ENCODE measurements at places on chromosomes 6 and 20.

DNA sequence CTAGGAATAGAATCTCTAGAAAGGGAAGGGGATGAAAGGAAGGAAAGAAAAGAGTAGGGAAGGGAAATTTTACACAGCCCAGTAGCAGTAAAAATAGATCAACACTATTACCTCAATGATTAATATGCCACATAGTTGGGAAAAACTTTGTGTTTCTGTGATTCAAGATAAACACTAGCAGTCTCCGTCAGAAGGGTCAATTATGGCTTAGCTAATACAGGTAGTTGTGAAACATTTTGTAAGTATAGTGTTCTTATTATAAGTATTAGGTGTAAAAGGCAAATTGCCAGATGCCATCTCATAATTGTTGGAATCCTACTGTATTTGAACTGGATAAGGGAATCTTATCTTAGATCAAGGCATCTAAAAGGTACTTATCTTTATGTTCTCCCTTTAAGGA lies 165.7 kb downstream of the MTFR2 start:
- no peak for DNase-seq

DNA sequence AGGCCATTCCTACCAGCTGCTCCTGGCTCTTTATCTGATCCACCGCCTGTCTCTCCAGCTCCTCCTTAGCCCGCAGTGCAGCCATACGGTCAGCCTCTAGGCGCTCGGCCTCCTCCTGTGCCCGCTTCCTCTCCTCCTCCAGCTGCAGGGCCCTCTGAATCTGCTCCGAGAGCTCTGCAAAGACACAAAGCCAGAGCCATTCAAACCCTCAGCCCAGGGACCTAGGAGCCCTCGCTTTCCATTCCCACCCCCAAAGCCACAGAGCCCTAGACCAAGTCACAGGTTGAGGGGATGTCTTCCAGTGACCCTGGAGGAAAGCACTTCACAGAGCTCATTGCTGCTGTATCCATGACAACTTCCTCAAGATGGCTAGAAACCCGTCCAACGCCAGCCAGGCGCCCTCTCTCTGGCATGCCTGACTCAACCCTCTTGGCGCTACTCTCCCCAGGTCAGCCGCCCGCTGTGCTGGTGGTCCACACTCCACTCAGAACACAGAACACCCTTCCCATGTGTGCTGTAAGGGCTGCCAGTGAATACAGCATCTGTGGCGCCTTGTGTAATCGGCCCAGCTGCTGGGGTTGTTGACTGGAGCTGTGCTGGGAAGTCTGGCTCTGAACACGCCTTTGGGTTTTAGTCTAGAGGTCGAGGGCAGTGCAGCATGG lies 49.3 kb downstream of the EZR start:
- no peak for DNase-seq

- no peak for DNase-seq
Observed at GRCh38 chr6:41286544-41287346, at the start of gene TREM1. Gene TREM1 (minus strand): TSS chr6:41286682. CDS start chr6:41286655, 27 bp downstream.

- peak; percentile 19 for DNase-seq
Observed at GRCh38 chr6:127554435-127555006, 22.5 kb upstream of the C6orf58 start.

DNA sequence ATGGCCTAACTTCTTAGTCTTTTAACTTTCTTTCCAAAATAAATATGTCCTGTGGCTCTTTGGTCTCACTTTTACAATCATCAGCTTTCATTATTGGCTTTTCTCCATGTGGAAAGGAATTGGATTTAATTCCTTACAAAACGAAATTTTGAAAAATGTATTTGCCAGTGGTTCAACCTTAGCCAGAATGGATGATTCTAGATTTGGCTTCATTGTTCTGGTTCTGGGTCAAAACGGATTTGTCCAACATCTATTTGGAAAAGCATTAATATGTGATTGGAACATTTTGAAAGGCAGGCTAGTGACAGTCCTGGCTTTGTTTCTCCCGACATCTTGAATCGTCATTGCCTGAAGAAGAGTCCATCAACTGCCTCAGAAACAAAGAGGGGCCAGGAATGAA lies 59.2 kb downstream of the TENT5A start:
- DNase-seq, result no peak

DNA sequence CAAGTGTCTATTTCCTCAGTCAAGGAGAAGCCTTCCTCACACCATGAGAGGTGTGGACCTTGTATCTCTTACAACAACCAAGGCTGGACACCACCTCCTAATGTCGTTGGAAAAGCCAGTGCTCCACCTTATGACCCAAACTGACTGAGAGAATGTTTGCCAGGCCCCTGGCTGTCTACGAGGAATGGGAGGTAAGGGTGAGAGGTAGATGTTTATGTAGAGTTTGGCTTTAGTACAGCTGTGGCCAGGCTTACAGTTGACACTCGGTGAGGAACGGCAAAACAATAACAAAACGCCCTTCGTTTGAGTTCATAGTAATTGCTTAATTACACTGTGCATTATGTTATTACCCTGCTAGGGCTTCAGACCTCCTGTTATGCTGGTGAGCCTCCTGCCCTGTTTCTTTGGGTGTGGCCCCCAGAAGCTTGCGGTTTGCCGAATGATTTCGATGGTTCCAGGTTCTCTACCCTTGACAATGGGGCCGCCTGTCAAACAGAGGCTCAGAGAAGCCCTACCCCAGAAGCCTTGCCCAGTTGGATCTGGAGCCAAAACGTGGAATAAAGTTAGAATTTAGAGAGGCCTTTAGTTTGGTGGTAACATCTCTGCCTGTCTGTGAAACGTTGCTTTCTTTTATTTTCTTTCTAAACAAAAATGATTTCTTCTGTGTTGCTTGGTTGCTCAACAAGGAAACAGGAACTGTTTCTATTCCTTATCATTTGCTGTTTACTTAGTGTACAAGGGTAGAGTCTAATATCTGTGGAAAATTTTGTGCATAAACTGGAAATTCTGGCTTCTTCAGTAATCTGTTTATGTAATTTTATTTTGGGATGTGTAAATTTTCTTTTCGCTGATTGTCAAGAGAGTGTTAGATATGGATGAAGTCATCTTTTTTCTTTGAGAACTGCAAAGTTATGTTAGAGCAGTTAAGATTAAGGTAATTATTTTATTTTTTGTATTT lies 60.4 kb upstream of the FOXQ1 start:
- DNase-seq, result no peak

DNA sequence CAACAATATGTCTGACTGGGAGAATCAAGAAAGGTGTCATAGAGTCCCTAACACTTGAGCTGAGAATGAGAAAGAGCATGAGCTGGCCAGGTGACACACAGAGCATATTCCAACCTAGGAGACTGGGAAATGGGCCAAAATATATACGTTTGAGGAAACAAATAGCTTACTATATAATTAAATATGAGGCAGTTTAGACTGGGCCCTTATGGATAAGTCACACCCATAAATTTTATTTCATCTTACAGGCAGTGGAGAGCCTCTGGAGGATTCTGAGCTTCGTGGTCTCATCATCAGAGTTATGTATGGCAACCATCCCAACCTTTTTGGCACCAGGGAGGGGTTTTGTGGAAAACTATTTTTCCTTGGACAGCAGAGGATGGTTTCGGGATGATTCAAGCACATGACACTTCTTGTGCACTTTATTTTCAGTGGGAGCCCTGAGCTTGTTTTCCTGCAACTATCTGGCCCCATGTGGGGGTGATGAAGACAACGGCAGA lies 12.9 kb upstream of the NQO2 start:
- DNase-seq, result no peak
